ENCODE measurements at places on chromosomes 1 and 21.

DNA sequence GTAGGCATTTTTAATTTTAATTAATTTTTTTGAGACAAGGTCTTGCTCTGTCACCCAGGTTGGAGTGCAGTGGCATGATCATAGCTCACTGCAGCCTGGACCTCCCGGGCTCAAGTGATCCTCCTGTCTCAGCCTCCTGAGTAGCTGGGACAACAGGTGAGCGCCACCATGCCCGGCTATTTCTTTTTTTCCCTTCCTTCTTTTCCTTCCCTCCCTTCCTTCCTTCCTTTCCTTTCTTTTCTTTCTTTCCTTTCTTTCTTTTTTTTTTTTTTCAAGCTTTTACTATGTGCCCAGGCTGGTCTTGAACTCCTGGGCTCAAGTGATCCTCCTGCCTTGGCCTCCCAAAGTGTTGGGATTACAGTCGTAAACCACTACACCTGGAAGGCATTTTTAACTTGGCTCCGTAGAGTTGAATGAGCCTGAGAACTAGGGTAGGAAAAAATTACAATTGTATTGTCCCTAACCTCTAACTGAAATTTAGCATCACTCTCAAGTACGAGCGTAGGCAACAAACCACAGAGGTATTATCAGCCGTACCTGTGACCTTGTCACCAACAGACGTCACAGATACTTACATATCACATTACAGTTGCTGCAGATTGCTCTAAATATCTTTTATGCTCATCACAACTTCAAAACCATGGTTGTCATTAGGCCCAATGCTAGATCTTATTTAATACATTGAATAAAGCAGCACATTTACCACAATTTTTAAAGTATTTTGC lies 8.0 kb downstream of the RUNX3 start:
- no peak for DNase-seq

DNA sequence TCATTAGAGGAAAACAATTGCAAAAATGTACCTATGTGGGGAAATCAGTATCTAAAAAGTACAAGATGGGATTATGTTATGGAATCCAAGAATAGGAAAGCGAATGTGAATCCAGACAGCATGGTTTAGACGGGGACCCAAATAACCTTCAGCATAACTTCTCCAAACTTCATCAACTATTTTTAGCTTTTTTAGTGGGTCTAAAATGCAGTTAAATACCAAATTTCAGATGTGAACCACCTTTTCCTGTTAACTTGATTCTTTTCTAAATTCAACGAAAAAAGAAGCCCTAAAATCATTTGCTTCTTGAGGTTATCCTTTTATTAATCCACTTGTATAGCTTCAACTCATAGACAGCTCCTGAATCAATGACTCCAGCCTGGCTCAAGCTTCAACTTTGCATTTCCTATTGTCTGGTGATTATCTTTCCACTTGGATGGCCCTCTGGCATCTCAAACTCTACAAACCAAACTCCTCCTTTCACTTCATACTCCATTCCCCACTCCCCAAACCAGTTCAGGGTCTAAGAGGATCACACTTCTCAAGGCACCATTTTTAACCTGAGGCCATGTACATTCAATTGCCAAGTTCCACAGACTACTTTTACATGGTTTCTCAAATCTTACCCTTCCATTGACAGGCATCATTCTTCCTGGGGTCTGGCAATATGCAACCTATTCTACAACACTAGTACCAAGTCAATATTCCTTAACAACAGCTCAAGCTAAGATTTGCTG lies 7.4 kb downstream of the ERRFI1 start:
- DNase-seq, result no peak

GRCh38 chr1:51576085-51576444 lies 40.8 kb upstream of the OSBPL9 start:
- DNase-seq, result no peak

DNA sequence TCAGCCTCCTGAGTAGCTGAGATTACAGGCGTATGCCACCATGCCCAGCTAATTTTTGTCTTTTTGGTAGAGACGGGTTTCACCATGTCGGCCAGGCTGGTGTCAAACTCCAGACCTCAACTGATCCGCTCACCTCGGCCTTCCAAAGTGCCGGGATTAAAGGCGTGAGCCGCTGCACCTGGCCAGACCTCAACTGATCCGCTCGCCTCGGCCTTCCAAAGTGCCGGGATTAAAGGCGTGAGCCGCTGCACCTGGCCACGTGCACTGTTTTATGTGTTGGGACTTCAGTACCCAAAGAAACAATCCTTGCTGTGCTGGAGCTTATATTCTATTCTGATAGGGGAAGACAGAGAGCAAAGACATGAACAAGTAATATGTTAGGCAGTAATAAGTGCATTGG lies 10.1 kb downstream of the TRAF5 start:
- no peak for DNase-seq

- no peak for DNase-seq
Measured at GRCh38 chr1:57591842-57592241, 168.0 kb upstream of the DAB1 start.

Measured in stimulated activated CD8-positive, alpha-beta memory T cell treated with anti-CD3 and anti-CD28 coated beads, Interleukin-4, amount 100 ng/mL, for 4 hours (primary cell).